ENCODE measurements at places on chromosomes 1 and 21.

DNA sequence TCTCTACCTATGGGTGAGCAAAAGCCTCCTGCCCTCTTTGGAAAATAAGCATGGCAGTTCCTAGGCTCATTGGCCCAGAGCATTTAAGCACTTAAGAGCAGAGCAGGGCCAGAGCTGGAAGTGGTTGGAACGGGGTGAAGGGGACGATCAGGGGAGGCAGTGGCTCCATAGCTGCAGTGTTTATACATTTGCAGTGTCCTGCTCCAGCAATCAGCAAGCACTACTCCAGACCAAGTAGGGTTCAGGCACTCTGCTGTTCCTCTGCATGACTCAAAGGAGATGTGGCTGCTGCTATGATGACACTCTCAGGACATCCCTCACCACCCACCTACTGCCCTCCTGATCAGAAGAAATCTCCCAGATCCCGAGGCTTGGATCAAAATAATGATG lies 55.0 kb downstream of the TRABD2B start:
- DNase-seq = no peak

DNA sequence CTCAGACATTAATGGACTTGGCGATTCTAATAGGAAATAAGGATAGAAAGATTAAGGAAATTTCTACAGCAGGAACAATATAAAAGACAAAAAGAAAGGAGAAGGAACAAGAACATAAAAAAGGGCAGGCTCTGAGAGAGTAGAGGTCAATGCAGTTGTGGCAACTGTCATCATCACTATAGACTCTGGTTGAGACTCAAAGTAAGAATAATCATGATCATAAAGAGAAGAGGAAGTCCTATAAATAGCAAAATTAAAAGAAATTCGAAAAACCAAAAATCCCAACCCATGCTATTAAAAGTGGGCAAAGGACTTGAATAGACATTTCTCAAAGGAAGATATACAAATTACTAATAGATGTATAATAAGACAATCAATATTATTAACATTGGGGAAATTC lies 14.4 kb upstream of the XCL1 start:
- DNase-seq = no peak

GRCh38 chr1:87296206-87296605 lies 32.5 kb upstream of the LMO4 start:
- DNase-seq = no peak

DNA sequence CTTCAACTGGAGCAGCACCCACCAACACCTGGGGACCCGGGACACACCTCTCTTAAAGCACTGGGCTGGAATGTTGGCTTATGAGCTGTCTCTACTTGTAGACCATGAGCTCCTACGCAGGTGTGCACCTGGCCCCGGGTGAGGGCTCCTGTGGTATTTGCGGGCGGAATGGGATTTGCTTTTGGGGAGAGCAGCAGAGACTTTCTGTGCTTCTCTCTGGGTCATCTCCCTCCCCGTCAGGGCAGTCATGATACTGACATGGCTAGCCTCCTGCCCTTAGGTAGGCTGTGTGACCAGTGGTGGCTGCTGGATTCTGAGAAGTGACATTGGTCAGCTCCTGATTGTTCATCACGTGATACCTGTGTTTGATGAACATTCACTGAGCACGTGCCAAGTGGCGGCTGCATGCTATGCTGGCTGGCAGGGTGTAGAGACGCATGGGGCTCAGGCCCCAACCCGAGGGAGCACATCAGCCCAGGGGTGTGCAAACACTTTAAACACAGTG lies 9.0 kb upstream of the ZBTB21 start:
- DNase-seq = no peak

GRCh38 chr1:44637702-44638411 lies 36.4 kb downstream of the TMEM53 start:
- DNase-seq = no peak

GRCh38 chr1:15680131-15680530 lies 4.0 kb upstream of the PLEKHM2 start:
- peak; percentile 67 for DNase-seq

- no peak for DNase-seq
Observed at GRCh38 chr1:153364766-153365666, 7.4 kb downstream of the S100A9 start.

GRCh38 chr21:35284199-35284598 lies 235.1 kb upstream of the RUNX1 start:
- peak; percentile 54 for DNase-seq

- DNase-seq = no peak
Observed at GRCh38 chr1:111223126-111223685, 4.3 kb upstream of the CHI3L2 start.

- no peak for DNase-seq
Observed at GRCh38 chr1:185581020-185581419, 153.2 kb upstream of the HMCN1 start.

- DNase-seq = no peak
Observed at GRCh38 chr1:201728731-201729130, 100.2 kb upstream of the IPO9 start.

GRCh38 chr1:67890857-67891256 lies 57.6 kb upstream of the GNG12 start:
- DNase-seq = no peak

DNA sequence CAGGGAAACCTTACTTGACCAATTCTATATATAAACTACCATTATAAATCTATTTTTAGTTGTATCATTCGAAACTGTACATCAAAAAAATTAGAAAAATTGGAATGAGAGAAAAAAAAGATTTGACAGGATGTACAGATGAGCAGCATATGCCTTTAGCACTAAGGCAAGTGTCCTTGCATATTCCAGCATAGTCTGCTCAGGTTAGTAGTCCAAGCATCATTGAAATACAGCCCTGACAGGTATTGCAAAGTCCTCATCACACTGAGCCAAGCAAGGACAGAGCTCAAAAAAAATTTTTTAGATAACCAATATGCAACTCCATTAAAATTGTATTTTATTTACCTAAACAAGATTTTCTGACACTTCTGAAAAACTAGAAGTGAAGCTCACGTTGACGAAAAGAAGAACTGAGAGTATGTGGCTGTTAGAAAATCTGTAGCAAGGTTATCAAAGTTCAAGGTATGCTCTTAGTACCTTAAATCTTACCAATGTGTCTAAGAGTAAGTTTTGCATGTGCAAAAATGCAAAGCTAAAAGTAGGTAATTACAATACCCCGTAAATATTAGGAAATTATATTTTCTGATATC lies 465.6 kb upstream of the ADGRL4 start:
- DNase-seq = no peak

- DNase-seq = no peak
Observed at GRCh38 chr21:45266518-45267389, 20.9 kb downstream of the POFUT2 start.

- DNase-seq = no peak
Observed at GRCh38 chr1:183716286-183716685, 63.2 kb upstream of the APOBEC4 start.

GRCh38 chr1:231238298-231238697 lies 2.7 kb upstream of the GNPAT start:
- no peak for DNase-seq

- no peak for DNase-seq
Observed at GRCh38 chr21:28928578-28929420, 63.9 kb downstream of the LTN1 start.

GRCh38 chr1:93288558-93288957 lies 57.1 kb upstream of the DR1 start:
- peak; percentile 12 for DNase-seq

DNA sequence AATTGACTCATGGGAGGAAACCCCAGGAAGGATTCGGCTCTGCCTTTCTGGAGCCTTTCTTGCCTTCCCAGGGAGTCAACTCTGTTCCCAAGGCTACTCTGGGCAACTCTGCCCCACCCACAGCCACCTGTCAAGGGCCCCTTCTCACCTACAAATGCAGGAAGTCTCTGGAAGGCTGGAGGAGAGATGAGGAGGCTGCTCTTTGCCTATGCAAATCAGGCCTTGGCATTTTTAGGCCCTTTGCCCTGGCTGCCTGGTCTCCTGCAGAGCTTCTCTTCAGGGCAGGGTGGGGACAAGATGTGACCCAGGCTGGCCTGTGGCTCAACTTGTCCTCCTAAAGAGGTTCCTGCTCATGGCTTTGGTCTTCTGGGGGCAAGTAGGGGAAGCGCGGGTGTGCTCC lies 5.4 kb downstream of the SLC6A9 start:
- no peak for DNase-seq

- no peak for DNase-seq
Observed at GRCh38 chr1:155681776-155682175, 6.8 kb downstream of the YY1AP1 start.

DNA sequence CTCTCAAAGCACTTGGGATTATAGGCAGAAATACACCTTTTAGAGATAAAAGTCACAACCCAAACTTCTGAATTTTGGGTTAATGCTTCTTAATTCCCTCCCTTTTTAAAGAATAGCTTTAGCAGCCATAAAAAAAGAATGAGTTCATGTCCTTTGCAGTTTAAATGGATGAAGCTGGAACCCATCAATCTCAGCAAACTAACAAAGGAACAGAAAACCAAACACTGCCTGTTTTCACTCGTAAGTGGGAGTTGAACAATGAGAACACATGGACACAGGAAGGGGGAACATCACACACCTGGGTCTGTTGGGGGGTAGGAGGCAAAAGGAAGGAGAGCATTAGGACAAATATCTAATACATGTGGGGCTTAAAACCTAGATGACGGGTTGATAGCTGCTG lies 55.8 kb downstream of the SLC27A3 start:
- DNase-seq = no peak

GRCh38 chr21:27557356-27557755 lies 590.5 kb upstream of the ADAMTS5 start:
- DNase-seq = no peak

DNA sequence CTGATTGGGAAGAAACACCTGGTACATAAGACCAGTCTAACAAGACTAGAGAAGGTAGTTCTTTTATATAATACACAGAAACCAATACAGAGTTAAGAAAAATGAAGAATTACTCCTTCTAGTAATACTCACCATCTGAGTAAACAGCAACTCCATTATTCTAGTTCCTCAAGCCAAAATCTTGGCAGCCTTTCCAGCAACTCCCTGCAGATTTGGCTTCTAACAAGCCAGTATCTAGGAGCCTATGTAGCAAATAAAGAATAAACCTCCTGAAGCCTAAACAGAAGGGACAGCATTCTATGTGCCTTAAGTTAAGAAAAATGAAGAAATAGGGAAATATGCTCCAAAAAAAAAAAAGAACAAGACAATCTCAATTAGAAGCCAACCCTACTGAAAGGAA lies 24.5 kb downstream of the ERO1B start:
- peak; percentile 32 for DNase-seq

GRCh38 chr1:7300893-7301663 lies 470.0 kb upstream of the VAMP3 start:
- DNase-seq = peak; percentile 93

GRCh38 chr1:151964510-151964909 lies 29.1 kb downstream of the S100A10 start:
- DNase-seq = no peak

DNA sequence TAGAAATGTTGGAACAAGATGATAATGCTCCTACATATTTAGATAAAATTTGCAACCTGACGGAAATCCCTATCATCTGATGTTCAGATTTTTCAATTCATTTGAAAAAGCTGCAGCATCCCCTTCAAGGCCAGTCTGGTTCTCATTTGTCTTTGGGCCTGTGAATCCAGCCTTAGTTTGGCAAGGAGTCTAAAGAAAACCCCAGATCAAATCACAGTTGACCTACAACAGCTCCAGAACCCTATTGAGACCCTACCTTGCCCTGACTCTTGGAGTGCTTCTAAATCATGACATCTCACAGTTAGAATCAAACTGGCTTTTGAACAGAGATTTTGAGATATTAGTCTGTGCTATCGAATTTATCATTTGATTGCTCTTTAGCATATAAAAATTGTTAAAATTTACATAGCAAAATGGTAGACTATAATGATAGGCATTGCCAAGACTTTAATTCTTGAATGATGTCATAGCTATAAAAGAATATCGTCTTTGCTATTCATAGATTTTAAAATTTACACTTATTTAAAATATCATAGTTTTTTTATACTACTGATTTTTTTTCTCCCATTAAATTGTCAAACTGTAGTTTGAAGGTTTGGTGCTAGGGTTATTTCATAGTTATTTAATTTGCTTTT lies 2.2 kb downstream of the PPP2R5A start:
- DNase-seq = no peak

- DNase-seq = no peak
Observed at GRCh38 chr1:14658642-14659041, 60.2 kb downstream of the KAZN start.

DNA sequence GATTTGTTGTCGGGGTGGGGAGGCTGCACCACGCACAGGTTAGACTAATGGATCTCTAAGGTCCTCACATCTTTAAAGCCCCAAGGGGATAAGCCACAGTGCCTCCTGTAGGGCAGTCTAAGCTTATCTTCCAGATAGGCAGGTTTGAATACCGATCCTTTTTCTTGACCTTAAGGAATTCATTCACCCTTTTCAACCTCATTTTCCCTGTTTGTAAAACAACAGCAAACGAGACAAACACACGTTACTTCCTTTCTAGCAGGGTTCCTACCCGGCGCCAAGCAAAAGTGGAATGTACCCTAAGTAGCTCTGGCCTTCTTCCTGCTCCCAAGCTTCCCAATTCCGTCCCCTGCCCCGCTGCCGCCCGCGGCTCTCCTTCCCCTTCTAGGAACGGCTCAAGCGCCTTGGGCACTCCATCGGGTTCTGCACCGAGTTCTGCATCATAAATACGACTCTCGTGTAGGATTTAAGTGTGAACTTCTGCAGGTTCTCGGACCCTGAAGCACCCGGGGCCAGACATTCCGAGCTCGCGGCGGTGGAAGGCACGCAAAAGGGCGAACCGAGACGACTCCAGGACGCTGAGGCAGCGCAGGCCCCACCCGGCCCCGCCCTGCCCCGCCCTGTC lies 548 bp upstream of the CDC20 start:
- peak; percentile 36 for DNase-seq

GRCh38 chr1:12359359-12360133 lies 129.7 kb downstream of the VPS13D start:
- no peak for DNase-seq

DNA sequence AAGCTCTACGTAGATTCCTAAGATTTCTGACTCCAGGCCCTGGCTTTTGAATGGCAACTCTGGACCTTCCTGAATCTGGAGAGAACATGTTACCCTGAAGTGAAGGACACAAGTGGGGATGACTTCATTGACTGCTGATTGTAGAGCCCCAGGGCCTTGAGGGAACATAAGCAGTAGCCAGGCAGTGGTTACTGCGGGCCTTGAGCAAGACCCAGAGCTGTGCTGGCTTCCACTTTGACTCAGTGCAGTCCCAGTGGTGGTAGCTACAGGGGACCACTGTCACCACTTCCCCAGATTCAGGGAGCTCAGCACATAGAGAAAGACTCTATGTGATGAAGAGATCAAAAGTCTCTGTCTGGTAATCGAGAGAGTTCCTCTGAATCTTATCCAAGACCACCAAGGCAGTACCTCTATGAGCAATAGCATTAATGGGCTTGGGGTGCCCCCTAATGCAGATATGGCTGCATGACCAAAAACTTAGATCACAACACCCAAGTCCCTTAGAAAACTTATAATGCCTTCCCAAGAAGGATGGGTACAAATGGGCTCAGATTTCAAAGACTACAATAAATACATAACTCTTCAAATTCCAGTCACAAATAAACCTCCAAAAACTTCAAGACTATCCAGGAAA lies 1278.3 kb downstream of the AMY1C start:
- no peak for DNase-seq

Measured in cardiac fibroblast (primary cell).